ENCODE measurements at places on chromosomes 1 and 21. TPM values are rescaled to one million over a fixed set of nuclear protein-coding genes. Genes with fewer than 3 reads are reported as not detected.

Gene TNFRSF14
- total RNA-seq: 127 TPM

Gene NHLH1
- total RNA-seq: 0.18 TPM

Gene EPHB2
- total RNA-seq: 6.7 TPM

Gene ZNF362
- total RNA-seq: 35.0 TPM

DNA sequence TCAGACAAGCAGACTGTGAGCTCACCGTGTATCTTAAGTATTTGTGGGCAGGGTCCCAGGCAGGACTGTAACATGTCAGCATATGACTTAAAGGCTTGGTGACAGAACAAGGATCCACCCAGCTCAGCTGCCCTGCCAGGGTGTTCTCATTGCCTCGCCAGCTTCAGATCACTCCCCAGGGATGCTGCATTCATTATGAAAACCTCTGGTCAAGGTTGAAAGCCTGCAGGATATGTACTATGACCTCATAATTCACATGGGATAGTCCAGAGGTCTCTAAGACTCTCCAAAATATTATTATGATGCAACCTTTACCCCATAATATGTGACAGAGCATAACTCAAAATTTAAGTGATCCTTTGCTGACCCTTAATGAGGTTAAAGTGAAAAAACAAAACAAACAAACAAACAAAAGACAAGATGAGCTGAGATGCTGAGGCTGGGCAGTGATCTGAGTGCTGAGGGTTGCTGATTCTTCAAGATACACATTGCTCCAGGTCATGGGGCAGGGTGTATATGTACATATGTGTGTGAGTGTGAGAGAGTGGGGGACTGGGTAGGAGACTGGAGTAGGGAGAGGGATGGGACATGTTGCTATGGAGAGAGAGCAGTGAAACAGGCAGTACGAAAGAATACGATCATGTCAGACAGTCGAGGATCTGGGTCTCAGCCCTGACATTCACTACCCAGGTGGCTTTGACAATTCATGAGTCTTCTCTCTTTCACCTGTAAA, 98.8 kb upstream of the DUSP10 start:
- peak; percentile 47 for DNase-seq
- H3K27me3 ChIP-seq: no peaks in the 10 kb centered on the region
- no peaks in the 10 kb centered on the region for H3K36me3 ChIP-seq
- H3K4me1 ChIP-seq: no peaks in the 10 kb centered on the region
- no peak overlapping the region for H3K27ac ChIP-seq

GRCh38 chr21:27561116-27561515, 594.2 kb upstream of the ADAMTS5 start:
- no peaks in the 10 kb centered on the region for H3K27me3 ChIP-seq
- no peak overlapping the region for H3K27ac ChIP-seq

DNA sequence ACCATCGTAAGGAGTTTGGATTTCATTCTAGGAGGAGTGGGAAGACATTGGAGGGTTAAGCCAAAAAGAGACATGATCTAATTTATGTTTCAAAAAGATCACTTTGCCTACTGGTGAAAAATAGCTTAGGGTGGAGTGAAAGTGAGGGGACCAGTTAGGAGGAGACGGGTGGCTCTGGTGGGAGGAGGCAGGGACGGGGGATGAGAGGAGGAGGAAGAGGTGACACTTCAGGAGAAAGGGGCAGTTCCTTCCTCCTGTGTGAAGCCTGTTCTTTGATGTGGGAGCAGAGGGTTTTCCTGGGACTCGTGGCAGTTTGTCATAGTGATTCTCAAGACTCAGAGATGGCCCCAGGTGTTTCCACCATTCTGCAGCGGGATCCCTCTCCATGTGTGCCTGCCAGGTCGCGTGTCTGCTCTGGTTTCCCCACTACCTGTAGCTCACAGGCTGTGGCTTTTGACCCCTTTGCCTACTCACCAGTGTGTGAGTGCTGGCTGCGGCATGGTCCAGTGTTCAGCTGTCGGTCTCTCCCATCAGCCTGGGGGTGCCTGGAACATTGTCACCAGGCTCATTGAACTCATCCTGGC, 102.4 kb downstream of the CNIH3 start:
- H3K4me1 ChIP-seq: no peaks in the 10 kb centered on the region
- H3K27me3 ChIP-seq: no peaks in the 10 kb centered on the region
- no peak overlapping the region for H3K4me3 ChIP-seq
- H3K27ac ChIP-seq: no peak overlapping the region
- DNase-seq: no peak
- no peaks in the 10 kb centered on the region for H3K36me3 ChIP-seq

GRCh38 chr1:111275780-111276433, 14.7 kb upstream of the CHIA start:
- no peaks in the 10 kb centered on the region for H3K4me1 ChIP-seq
- no peak for DNase-seq
- H3K36me3 ChIP-seq: no peaks in the 10 kb centered on the region
- peaks cover 18% of the 10 kb centered on the region for H3K27me3 ChIP-seq
- no peak overlapping the region for H3K4me3 ChIP-seq

- DNase-seq: peak; percentile 97
- H3K27me3 ChIP-seq: no peaks in the 10 kb centered on the region
- no peaks in the 10 kb centered on the region for H3K36me3 ChIP-seq
- H3K4me1 ChIP-seq: no peaks in the 10 kb centered on the region
- H3K4me3 ChIP-seq: no peak overlapping the region
These were observed 408.7 kb downstream of the NUF2 start for GRCh38 chr1:163730411-163730821.

DNA sequence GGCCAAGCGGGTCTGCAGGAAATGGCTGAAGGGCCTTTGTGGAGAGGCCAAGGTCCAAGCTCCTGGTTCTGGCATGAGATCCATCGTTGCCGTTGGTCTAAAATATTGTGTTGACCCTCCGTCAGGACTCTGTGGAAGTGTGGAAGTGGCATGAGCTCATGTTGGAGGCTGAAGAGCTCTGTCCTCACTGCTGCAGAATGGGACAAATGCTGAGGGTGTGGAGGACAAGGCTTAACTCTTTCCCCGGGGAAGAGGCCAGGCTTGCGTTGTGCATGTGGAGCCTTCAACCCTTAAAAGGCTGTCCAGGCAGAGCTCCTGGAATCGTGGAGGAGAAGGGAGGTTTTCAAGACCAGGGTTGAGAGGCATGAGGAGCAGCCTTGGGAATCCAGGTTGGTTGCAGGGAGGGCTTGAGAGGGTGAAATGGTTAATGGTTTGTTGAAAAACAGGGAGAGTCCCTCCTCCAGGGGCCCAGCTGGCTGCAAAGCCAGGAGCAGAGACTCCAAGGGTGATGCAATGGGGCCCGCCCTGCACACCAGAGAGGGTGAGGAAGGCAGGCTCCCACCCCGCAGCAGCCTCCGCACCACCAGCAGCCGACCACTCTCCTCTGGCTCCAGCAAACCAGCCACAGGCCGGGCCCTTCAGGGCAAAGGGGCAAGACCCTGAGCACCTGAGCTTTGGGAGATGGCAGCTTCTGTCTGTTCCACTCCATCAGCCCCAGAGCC, 6.7 kb upstream of the AHCYL1 start:
- no peaks in the 10 kb centered on the region for H3K27me3 ChIP-seq
- H3K4me3 ChIP-seq: no peak overlapping the region
- no peaks in the 10 kb centered on the region for H3K36me3 ChIP-seq
- DNase-seq: no peak
- H3K4me1 ChIP-seq: no peaks in the 10 kb centered on the region

DNA sequence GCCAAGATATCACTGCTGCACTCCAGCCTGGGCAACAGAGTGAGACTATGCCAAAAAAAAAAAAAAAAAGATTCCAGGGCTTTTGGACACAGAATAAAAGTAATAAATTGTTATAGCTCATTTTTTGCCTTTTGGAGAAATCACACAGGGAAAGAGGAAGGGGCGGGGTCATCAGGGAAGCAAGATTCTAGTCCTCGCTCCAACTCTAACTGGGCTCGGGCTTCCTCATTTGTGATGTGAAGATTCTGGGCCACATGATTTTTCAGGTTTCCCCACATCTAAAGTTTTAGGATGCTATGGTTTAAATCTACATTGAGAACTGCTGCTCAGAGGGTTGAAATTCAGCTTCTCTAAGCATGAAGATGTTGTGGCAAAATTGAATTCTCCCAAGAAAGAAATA, 179.3 kb upstream of the PLXNA2 start:
- no peaks in the 10 kb centered on the region for H3K36me3 ChIP-seq
- no peak for DNase-seq
- no peaks in the 10 kb centered on the region for H3K27me3 ChIP-seq
- no peak overlapping the region for H3K27ac ChIP-seq
- no peaks in the 10 kb centered on the region for H3K4me1 ChIP-seq

DNA sequence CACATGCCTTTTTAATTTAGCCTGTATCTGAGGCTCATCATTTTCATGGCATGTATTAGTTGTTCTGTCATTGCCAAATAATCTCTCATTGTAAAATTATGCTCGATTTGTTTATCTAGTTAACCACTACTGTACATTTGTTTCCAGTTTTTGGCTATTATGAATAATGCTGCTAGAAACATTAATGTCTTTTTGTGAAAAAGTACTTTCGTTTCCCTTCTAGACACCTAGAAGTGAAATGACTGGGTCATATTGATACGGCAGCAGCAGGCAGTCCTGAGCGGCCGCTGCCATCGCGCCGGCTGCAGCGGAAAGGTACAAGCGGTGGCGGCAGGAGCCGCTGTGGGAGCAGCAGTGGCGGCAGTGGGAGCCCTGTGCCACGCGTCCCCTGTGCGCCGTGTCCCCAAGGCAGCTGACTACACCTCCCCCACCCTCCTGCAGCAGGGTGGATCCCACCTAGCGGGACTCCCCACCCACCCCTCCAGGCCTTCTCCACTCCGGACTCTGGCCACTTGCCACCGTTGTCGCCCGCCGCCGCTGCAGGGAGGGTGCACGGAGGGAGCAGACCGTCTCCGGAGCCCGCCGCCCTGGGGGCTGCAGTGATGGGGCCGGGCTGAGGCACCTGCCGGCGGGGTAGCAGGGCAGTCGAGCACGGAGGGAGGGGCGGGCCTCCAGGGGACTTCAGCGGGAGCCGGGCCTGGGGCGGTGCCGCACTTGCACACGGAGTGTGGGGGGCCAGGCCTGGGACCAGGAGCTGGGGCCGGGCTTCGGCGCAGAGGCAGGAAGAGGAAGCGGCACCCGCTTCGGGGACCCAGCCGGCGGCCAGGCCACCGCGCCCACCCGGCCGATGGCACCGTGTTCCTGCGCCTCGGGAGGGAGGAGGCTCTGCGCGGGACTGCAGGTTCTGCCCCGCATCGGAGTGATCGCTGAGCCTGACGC, 66.8 kb upstream of the RGS7 start:
- no peaks in the 10 kb centered on the region for H3K4me1 ChIP-seq
- no peaks in the 10 kb centered on the region for H3K27me3 ChIP-seq
- peak; percentile 3 for DNase-seq

DNA sequence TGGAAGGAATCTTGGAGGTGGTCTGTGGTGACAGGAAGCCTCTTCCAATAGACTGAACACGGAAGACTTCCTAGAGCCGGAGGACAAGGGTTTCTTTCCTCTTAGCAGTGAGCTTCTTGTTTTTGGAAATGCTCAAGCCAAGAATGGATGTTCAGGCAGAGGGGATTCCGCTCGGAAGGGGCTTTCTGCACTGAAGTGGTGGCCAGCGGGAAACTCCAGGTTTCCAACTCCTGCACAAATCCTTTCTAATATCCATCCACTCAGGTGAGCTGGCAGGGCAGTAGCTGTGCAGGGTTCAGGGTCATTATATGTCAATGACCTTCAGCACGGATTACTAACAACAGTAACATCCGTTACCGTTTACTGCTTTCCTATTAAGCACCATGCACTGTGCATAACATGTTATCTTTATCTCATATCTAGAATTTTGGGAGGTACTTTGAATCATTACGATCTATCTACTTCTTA, 573 bp upstream of the CPT2 start:
- DNase-seq: no peak
- peak overlapping the region; percentile 98 for H3K4me3 ChIP-seq
- H3K4me1 ChIP-seq: peaks cover 11% of the 10 kb centered on the region
- H3K27me3 ChIP-seq: no peaks in the 10 kb centered on the region

DNA sequence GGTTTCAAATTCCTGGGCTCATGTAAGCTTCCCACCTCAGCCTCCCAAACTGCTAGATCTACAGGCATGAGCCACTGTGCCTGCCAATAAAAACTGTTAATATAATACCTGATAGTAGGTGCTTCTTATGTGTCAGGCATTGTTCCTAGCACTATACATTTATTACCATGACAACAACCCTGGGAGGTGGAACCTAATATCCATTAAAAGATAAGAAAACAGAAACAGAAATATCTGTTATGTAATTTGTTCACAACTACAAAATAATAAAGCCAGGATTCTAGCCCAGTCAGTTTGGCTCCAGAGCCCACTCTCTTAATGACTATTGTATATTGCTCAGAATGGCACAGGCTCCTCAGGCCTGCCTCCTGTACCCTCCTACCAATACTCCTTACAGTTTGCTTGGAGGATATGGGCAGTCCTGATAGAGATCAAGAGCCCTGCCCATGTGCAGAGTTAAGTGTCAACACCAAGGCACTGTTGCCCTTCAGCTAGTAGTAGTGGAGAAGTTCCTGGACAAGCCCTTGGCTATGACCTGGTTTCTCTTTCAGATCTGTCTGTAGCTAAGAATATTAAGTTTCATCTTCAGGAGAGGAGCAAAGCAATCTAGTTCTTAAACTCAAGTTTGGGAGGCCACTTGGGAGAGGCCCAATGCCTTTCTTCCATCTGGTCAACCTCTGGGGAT, 22.4 kb downstream of the RPL5 start:
- no peak overlapping the region for H3K4me3 ChIP-seq
- no peaks in the 10 kb centered on the region for H3K36me3 ChIP-seq
- no peak overlapping the region for H3K27ac ChIP-seq
- H3K27me3 ChIP-seq: no peaks in the 10 kb centered on the region

DNA sequence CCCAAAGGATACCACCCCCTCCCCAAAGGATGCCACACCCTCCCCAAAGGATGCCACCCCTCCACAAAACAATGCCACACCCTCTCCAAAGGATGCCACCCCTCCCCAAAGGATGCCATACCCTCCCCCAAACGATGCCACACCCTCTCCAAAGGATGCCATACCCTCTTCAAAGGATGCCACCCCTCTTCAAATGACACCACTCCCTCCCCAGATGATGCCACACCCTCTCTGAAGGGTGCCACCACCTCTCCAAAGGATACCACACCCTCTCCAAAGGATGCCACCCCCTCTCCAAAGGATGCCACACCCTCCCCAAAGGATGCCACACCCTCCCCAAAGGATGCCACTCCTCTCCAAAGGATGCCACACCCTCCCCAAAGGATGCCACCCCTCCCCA, 21.6 kb upstream of the TRIM17 start:
- DNase-seq: no peak
- H3K27me3 ChIP-seq: peaks cover 5% of the 10 kb centered on the region
- H3K27ac ChIP-seq: no peak overlapping the region

DNA sequence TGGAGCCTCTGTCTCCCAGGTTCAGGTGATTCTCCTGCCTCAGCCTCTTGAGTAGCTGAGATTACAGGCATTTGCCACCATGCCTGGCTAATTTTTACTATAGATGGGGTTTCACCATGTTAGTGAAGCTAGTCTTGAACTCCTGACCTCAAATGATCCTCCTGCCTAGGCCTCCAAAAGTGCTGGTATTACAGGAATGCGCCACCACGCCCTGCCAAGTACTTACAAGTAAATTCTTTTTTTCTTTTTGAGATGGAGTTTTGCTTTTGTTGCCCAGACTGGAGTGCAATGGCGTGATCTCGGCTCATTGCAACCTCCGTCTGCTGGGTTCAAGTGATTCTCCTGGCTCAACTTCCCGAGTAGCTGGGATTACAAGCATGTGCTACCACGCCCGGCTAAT, 42.5 kb downstream of the RPRD2 start:
- no peaks in the 10 kb centered on the region for H3K27me3 ChIP-seq
- no peaks in the 10 kb centered on the region for H3K36me3 ChIP-seq
- no peak overlapping the region for H3K4me3 ChIP-seq
- no peak for DNase-seq

GRCh38 chr1:117045644-117046043, 14.5 kb upstream of the TTF2 start:
- no peak overlapping the region for H3K27ac ChIP-seq
- no peaks in the 10 kb centered on the region for H3K36me3 ChIP-seq
- DNase-seq: no peak
- no peaks in the 10 kb centered on the region for H3K4me1 ChIP-seq

Measured in lung (tissue), 17 donors.